CD4-positive, alpha-beta memory T cell (primary cell): ENCODE measurements at places on chromosomes 13 and 19. TPM values are rescaled to one million over a fixed set of nuclear protein-coding genes. Genes with fewer than 3 reads are reported as not detected.

DNA sequence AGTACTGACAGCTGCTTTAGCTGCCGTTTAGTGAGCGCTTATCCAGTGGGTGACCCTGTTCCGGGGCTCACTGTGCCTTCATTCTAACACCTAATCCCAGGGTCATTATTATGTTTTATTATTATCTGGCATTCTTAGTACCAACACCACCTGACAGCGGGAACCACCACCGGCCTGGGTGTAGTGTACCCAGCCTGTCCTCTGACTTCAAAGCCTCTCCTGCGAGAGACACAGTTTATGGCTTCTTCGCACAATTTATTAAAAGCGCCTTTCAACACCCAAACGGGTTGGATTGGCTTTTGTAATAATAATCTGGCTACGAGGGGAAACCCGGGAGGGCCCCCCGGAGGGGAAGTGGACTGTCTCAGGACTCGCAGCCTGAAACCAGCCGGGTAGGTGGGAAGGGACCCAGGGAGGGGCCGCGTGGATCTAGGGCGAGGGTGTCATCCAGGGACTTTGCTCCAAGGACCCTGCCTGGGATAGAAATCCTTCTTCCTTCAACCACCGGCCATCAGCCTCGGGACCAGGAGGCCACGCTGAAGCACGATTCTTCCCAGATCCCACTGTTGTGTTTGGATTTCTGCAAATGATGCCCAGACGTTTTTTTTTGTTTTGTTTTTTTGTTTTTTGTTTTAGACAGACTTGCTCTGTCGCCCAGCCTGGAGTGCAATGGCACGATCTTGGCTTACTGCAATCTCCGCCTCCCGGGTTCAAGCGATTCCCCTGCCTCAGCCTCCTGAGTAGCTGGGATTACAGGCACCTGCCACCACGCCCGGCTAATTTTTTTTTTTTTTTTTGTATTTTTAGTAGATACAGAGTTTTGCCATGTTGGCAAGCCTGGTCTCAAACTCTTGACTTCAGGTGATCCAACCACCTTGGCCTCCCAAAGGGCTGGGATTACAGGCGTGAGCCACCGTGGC, 1.6 kb upstream of the ZBTB7A start:
- peaks cover 37% of the 10 kb centered on the region for H3K4me1 ChIP-seq
- DNase-seq: no peak
- peak overlapping the region; percentile 83 for H3K27ac ChIP-seq
- H3K27me3 ChIP-seq: no peaks in the 10 kb centered on the region
- H3K36me3 ChIP-seq: no peaks in the 10 kb centered on the region
- no peak overlapping the region for H3K4me3 ChIP-seq

Gene VSTM1
- not detected for total RNA-seq

Gene KPTN
- total RNA-seq: 4.0 TPM

Gene ZNF616
- total RNA-seq: 18.6 TPM

Gene DNAAF3
- not detected for total RNA-seq

Gene ARRDC5
- 9.1 TPM for total RNA-seq

DNA sequence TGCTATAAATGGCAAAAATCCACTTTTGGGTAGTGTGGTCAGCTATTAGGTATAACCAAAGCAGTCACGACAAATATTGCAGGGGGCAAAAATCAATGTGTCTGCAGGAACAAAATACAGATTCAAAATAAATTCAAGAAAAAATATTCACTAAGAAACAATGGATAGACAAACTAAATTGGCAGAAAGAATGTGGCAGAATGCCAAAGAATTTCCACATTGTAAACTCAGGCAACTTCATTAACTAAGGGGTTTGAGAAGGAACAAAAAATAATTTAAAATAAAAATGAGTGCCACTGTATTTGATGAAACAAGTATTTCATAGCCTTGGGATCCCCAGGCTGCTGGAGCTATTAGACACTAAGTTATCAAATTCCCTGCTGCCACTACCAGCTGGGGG, 193.1 kb downstream of the VWA8 start:
- no peaks in the 10 kb centered on the region for H3K4me1 ChIP-seq
- no peaks in the 10 kb centered on the region for H3K27me3 ChIP-seq
- no peak overlapping the region for H3K27ac ChIP-seq

Gene PSG3
- total RNA-seq: not detected
